ENCODE measurements at places on chromosomes 2 and 18.

DNA sequence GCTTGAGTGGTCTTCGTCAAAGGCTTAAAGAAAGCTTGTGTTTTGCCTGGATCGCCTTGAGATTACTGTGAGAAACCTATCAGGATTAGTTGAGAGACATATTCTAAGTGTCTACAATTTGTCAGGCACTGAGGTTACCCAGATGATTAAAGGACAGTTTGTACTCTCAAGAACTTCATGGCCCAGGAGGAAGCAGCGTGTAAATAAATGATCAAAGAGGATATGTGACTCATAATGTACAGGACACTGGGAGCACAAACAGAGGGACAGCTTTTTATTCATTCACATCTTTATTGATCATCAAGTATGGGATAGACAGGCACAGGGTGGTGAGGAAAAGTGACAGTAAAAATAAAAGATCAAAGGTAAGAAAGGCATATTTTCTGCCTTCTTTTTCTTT, 152.6 kb upstream of the FSHR start:
- DNase-seq = no peak

DNA sequence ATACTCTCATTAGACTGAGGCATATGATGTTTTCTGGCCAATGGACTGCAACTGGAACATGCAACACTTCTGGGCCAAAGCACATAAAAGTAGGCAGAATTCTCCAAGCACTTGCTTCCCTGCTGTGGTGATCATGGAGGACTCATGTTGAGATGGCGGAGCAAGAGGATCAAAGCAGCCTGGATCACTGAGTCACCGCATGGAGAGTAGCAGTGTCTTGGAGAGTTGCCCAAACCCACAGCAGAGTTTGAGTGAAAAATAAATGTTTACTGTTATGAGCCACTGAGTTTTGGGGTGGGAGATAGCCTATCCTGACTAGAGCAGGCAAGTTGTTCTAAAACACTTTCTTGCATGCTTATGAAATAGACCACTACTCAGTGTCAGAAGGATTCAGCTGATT, 359.5 kb downstream of the ZNF521 start:
- DNase-seq = no peak

GRCh38 chr2:28650266-28650584, 101.4 kb upstream of the PPP1CB start:
- DNase-seq = no peak

DNA sequence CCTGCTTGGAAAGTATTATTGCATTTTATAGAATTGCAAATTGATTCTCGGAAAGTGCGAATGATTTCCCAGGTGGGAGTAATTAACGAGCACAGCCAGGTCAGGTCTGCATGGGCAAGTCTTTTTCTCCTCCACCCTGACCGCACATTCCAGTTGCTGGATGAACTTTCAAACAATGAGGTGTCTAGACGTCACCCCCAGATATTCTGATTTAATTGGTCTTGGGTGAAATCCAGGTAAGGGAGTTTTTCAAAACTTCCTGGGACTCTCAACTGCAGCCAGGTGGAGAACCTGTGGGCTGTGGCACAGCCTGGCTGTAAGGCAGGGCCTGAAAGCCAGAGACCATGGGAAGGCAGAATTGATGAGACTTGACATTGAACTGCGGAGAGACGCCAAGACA, 15.9 kb upstream of the RNF152 start:
- DNase-seq = no peak

GRCh38 chr2:219997341-219997851, 370.0 kb downstream of the SLC4A3 start:
- DNase-seq = no peak

DNA sequence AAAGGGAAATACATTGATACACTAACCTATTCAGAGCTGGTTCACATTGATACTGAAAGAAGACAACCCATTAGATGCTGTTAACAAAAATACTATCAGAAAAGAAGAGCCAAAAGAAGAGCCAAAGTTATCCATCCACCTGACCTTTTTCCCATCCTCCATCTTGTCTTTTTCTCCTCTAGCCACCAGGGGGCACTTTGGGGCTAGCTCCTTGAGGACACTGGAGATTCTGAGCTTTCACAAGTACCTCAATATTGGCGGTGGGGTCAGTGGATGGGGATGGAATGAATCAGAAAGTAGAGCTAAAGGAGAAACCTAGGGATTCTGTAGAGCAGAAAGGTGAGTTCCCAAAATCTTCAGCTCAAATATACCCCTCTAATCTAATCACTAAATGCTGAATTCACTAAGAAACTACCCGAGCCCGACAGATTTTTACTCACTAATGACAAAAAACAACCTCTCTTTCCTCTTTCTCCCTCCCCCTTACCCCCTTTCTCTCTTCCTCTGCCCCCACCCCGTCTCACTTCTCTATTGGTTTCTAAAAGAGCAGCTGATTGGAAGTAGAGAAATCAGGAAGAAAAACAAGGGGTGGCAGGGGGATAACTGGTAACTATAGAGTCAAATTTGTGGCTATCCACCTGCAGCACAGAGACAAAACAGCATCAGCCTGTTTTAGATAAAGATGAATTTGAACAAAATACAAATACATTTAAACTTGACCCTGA, 203.3 kb downstream of the TCF4 start:
- DNase-seq = no peak

GRCh38 chr18:54558609-54559585, 32.1 kb upstream of the DYNAP start:
- no peak for DNase-seq

DNA sequence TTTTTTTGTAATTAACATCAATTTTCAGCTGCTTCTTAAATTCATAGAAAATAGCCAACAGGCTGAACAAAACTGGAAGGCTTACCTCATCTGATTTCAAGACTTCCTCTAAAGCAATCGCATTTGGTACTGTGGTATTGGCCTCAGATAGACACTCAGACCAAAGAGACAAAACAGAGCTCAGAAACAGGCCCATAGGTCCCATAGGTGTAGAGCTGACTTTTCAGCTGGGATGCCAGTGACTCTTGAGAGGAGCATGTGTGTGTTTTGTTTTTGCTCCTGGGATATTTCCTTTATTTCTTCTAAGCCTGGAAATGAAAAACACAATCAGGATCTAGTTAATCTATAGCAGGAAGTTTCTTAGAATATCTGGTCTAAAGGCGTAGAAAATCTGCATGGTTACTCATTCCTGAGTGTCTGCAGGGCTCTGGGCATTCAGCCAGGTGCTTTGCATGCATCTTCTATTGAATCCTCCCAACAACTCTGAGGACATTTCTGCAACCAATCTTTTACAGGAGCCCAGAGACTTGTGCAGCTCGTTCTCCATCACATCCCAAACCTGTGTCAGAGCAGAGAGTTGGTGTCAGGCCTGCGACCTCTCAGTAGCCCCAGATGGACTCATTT, 190.8 kb downstream of the RTP5 start:
- DNase-seq = no peak

GRCh38 chr2:67985586-67985985, 77.2 kb downstream of the C1D start:
- DNase-seq = no peak

DNA sequence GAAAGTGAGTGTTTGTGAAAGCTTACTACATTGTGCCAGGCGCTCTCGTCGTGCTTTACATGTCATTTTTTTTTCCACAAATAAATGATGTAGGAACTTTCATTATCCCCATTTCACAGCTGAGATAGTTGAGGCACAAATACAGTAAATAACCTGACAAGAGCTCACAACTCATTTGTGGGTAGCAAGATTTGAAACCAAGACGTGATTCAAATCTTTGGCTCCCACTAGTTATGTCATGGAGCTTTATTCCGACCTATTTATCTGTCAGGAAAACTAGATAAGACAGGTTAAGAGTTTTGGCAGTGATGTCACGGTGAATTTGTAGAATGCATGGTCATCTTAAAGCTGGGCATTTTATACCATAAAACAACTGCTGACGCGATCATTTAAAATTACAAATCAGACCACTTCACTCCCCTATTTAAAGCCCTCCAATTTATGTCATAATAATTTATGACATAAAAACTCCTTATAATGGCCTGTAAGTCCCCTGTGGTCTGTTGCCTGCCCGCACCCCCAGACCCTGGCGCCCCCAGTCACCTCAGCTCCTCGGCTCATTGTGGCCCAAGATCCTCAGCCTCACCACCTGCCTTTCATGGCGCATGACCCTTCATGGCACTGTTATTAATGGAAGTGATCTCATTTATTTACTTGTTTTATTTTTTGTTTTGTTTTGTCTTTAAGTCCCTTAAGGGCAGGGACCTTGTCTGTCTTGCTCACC, 678 bp upstream of the ZNF24 start:
- no peak for DNase-seq

- no peak for DNase-seq
Measured at GRCh38 chr18:7224198-7224597, 6.7 kb upstream of the LRRC30 start.
